ENCODE measurements at places on chromosomes 1 and 21.

DNA sequence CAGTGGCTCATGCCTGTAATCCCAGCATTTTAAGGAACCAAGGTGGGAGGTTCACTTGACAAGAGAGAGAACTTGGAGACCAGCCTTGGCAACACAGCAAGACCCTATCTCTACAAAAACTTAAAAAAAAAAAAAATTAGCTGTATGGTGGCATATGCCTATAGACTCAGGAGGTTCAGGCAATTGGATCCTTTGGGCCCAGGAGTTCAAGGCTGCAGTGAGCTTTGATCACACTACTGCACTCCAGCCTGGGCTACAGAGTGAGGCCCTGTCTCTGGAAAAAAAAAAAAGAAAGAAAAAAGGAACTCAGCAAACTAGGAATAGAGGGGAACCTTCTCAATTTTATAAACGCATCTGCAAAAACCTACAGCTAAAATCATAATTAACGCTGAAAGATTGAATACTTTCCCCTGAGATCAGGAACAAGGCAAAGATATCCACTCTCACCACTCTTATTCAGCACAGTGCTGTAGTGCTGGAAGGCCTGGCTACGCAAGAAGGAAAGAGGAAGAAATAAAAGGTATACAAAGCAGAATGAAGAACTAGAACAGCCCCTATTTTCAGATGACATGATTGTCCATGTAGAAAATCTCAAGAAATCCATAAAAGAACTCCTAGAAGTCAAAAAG is 21.6 kb downstream of the HSF2BP start:
- no peak for DNase-seq

DNA sequence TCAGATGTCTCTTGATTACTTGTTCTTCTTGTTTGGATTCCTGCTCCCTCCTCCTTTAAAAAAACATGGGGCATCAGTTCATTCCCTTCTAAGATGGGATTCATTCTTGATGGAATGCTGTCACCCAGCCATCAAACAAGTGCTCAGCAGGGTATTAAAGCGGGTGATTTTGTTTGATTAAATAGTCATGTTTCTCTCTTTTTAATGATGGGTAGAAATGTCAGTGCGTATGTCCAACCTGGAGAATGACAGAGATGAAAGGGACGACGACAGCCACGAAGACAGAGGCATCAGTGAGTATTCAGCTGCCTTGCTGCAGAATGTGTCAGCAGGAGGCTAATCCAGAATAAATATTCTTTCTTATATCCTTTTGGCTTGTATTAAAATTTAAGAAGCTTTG is 63.8 kb upstream of the RAVER2 start:
- DNase-seq, result no peak

DNA sequence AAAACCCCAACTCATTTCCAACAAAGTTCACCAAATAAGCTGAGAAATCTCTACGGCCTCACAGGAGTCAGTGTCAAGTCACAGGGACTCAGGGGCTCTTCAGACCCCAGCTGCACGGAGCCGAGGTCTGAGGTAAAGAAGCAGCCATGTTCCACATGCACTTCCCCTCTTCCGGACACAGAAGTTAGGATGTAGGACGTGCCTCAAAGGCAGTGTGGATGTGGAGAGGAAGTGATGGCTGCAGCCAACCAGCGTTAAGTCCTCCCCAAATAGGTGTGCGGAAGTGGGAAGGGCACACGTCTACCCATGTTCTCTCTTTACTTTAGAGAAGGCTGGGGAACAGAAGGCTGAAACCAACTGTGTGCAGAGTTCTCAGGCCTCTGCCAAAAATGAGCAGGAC is 14.6 kb upstream of the NCF2 start:
- no peak for DNase-seq

- no peak for DNase-seq
Measured at GRCh38 chr1:181674617-181675016, 191.3 kb downstream of the CACNA1E start.

DNA sequence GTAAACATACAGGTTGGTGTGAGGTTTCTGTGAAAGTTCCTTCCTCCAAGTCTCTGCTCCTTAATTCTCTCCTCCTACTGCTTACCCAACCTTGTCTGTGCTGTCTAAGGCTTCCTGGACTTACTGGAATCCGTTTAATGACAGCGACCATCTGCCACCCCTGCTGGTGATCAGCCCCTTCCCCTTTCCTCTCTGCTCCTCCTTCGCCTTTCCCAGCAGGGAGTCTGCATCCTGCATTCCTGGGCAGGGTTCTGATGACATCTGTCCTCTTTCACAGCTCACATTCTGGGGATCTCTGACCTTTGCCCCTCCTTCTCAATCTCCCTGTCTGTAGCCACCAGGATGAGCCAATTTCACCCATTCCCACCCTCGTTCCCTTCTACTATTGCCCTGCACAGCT is 66.5 kb downstream of the KIRREL1 start:
- DNase-seq, result no peak

DNA sequence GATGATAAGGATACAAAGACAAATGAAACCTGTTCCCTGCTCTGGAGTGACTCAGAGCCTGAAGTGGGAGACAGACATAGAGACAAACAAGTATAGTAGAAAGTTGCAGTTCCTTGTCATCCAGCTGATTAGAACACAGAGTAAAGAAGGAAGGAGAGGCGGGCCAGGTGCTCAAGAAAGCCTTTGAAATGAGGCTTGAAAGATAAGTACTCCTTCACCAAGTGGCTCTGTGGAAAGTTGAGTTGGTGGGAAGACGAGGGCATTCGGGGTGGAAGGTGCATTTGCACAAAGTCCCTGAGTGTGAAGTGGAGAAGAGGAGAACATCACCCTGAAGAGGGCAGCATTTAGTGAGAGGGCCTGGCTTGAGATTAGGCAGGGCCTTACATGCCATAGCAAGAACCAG is 17.0 kb downstream of the MARK1 start:
- no peak for DNase-seq

DNA sequence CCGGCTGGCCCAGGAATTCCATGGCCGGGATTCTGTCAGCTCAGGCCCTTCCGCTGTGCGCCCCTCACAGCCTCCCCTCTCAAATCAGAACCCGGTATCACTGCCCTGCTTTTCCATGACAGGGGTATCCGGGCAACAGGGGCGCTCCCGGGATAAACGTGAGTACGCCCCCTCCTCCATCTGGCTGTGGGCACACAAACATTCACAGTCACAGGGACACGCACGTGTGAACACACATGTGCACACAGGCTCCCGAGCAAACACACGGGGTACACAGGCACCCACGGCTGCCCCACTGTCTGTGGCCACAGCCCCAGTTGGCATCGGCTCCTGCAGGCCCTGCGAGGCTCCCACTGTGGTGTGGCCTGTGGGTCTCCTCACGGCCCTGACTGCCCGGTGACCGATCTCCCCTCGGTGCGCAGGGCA is 16.7 kb downstream of the COL6A1 start:
- no peak for DNase-seq

DNA sequence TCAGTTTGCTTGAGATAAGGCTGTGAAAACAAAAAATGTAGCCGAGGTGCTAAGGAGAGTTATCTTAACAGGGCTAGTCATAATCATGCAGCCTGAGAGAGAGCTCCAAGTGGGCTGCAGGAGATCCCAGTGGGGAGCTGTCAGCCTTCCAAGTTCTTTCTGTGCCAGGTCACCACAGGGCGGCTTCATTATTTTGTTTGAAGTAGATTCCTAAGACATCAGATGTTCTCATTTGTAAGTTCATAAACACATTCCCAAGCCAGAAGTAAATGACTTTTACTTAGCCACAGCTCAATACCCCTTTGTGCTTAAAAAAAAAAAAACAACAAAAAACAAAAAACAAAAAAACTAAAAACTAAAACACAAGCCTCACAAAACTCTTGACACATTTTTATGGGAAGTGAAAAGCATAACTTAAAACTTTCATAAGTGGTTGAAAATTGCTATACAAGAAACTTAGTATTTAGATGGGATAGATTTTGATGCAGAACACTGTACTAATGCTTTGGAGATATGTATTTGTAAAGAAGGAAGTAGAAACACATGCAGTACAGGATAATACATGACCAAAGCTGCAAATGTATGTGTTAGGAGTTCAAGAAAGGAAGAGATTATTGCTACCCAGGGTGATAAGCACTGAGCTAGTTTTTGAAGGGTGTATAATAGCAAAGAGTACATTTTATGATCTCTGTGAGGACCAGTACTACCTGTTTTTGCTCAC is 8.6 kb downstream of the CDC14A start:
- no peak for DNase-seq

GRCh38 chr1:39799770-39800470 is 11.3 kb upstream of the BMP8B start:
- peak; percentile 68 for DNase-seq

DNA sequence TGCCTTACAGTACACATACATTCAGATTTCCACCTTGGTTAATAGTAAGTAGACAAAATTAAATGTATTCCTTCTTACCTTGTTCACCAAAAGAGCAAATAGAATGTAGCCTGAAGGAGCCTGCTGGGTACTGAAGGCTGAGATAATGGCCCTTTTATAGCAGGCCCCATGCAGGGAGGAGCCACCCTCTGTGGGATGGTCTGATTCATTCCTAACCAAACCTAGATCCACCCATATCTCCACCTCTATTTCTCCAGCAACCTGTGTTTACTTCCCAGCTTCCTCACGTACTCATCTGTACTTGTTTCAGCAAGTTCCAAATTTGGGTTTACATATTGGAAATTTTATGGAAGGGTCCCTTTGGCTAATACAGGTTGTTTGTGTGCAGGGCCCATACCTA is at the start of gene FLG:
Gene FLG (minus strand): TSS at position 129 of the 400 bp plus-strand sequence. CDS start 9,783 bp downstream, outside the sequence.
- no peak for DNase-seq

DNA sequence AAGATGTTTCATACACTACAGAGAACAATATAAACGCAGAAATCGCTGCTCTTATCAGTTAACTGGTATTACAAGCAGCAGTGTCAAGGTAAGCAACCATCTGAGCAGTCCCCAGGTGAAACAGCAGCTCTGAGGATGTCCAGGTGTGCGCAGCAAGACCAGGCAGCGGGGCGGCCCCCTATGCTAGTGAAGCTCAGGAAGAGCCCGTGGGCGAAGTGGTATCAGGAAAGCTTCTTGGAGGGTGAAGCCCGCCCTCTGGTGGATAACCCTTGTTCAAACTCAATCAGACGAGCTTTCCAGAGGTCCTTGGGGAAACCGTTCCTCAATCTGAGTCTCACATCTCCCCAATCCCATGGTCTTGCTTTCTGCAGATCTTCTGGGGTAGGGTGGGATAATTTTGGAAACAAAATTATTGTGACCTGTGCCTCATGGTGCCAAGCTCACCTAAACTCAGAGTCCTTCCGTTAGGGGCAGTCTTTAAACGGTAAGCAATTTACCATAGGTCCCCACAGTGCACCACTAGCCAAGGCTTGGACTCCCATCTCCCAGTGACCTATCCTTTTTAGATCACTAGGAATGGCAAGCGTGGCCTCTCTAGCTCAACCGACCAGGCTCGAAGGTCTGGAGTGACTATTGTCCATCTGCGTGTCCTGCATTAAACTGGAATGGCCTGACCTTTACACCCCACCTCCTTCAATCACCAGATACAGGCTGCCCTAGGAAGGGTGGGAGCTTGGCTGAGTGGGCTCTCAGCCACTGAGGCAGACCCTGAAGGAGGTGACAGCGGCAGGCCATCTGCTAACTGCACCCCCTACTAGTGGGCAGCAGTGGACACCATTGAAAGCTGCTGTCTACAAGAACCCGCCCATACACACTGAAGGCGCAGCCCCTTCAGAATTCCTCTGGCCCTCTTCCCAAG is 13.6 kb upstream of the FAM110D start:
- peak; percentile 74 for DNase-seq

- no peak for DNase-seq
Measured at GRCh38 chr1:115170961-115171392, 81.7 kb upstream of the TSPAN2 start.

GRCh38 chr1:244836584-244836983 is 1.1 kb downstream of the COX20 start:
- DNase-seq, result no peak

DNA sequence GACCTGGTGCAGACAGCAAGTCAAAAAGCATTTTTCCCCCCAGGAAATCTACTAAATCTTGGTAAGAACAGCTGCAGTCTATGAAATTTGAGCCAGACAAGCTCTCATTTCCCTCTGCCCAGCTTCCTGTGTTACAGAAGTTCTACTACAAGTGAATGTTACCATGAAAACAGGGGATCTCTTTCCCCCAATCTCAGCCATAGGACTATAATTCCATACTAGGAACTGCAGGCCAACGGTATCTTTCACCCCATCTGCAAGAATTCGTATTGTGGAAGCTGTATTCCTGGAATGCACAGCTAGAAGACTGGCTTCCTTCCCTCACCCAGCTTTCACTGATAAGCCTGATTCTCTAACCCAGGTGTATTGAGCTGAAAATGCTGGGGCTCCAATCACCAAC is 1655.4 kb downstream of the BRINP3 start:
- DNase-seq, result no peak

GRCh38 chr1:70361727-70362398 is 7.3 kb upstream of the ANKRD13C start:
- DNase-seq, result no peak

DNA sequence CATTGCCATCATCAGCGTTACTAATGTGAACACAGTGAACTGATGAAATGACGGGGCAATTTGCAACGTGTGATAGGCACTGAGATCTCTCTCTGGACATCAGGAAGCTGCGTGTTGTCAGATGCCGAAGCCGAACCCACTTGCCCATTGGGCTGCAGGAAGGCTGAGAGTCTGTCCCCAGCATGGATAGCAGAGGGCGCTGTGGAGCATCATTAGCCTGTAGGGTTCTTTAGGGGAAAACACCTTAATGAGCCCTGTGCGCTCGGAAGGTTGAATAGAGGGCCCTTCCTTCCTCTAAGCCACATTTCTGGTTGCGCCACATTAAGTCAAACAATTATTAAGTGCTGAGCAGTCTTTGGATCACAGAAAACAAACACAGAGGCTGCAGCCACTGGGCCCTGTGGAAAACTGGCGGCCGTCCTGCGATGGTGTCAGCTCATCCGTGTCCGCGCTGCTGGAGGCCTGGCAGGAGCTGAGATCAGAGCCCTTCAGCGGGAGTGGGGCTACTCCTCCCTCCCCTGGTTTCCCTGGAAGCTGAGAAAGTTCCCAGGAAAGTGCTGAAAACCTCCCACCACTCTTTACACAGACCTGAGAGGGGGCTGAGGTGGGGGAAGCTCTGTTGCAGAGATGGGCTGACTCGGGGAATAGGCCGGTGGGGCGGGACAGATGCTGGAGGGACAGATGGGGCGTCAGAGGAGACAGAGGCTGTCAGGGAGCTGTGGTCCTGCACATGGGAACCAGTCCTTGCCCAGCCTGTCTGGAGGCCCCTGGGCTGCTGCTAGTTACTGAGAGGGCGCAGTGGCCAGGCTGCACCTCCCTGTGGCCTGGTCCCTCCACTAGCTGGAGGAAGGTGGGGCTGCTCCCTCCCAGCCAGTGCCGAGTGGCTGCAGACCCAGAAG is 12.7 kb downstream of the TFF2 start:
- DNase-seq, result peak; percentile 68

DNA sequence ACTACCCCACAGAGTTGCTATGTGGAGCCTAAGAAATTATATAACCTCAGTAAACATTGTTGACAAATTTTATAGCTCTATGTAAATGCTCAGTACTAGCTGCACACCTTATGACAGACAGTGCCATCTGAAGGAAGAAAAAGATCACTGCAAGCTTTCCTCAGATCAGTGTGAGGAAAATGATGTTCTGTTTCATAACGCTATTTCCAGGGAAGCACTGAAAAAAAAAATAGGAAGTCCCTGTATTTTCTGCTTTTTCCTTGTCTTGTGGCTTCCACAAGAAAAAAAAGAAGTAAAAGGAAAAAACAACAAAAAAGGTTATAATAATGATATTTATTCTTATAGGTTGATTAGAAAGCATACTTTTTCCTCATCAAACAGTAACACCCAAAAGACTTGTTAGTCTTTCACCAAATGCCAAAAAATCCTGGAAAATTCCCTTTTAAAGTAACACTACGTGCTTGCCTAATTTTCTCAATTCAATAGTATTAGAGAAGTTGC is 23.2 kb downstream of the LYST start:
- DNase-seq, result no peak

Data from activated CD4-positive, alpha-beta T cell treated with anti-CD3 and anti-CD28 coated beads, Interleukin-2, Interleukin-4, amounts not matched to agents 100 ng/mL and 50 ng/mL, durations not matched to agents 16 hours and 8 hours (primary cell).